Testis (tissue), 5 donors: ENCODE measurements at places on chromosomes 12 and 14. TPM values are rescaled to one million over a fixed set of nuclear protein-coding genes. Genes with fewer than 3 reads are reported as not detected.

DNA sequence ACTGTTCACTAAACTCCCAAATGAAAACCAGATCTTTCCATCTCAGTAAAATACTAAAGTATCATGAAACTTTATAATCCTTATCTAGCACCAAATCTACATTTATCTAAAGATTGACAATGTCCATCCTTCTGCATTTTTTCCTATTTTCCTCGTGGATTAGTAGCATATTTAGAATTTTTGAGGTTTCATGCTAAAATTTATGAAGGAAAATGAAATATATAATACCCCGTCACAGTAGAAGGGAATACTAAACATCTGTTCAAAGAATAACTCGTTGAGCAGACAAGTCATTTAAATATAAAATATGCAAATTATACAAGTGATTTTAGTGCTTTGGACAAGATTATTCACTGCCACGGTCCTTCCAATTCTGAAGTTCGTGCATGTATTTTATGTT lies 122.7 kb upstream of the SLCO1C1 start:
- no peak overlapping the region for H3K4me3 ChIP-seq
- H3K27ac ChIP-seq: no peak overlapping the region
- H3K27me3 ChIP-seq: no peaks in the 10 kb centered on the region
- no peak for DNase-seq
- H3K36me3 ChIP-seq: no peaks in the 10 kb centered on the region
- no peaks in the 10 kb centered on the region for H3K4me1 ChIP-seq

GRCh38 chr12:109881752-109882151 lies 1.4 kb upstream of the GLTP start:
- no peak for DNase-seq
- H3K4me1 ChIP-seq: peaks cover 4% of the 10 kb centered on the region
- H3K4me3 ChIP-seq: no peak overlapping the region
- no peak overlapping the region for H3K27ac ChIP-seq
- H3K27me3 ChIP-seq: no peaks in the 10 kb centered on the region

The FAM186B gene
- 68.6 TPM for total RNA-seq

The ATG2B gene
- total RNA-seq: 42.7 TPM

The MYO1A gene
- total RNA-seq: 5.9 TPM

DNA sequence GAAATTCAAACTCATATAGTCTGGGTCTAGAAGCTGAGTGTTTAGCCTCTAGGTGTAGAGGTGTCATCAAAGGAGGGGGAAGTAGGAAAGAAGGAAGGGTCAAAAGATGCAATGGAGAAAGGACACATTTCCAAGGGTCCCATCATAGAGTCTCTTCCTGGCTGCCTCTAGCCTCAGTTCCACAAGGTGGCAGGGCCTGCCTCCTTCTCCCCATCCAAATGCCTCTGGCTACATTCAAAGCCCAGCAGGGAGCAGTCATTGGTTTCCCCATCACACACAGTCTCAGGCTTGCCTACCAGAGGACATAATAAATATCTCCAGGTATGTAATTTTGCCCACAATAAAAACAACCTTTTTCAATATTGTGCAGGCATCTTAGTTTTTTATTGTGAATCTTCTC lies 2.1 kb upstream of the CCT2 start:
- H3K4me1 ChIP-seq: peaks cover 4% of the 10 kb centered on the region
- no peak overlapping the region for H3K4me3 ChIP-seq
- no peaks in the 10 kb centered on the region for H3K36me3 ChIP-seq
- no peaks in the 10 kb centered on the region for H3K27me3 ChIP-seq
- no peak for DNase-seq

GRCh38 chr14:34496007-34496678 lies 34.1 kb upstream of the SPTSSA start:
- no peaks in the 10 kb centered on the region for H3K36me3 ChIP-seq
- H3K4me3 ChIP-seq: no peak overlapping the region
- H3K27me3 ChIP-seq: no peaks in the 10 kb centered on the region
- peak; percentile 15 for DNase-seq
- H3K4me1 ChIP-seq: peaks cover 3% of the 10 kb centered on the region

GRCh38 chr14:103317976-103318580 lies 16.0 kb upstream of the EIF5 start:
- DNase-seq: no peak
- no peak overlapping the region for H3K27ac ChIP-seq
- no peaks in the 10 kb centered on the region for H3K27me3 ChIP-seq
- H3K4me1 ChIP-seq: peaks cover 17% of the 10 kb centered on the region
- H3K36me3 ChIP-seq: no peaks in the 10 kb centered on the region

The BDKRB2 gene
- total RNA-seq: 0.87 TPM

GRCh38 chr12:122891661-122892525 lies 4.0 kb downstream of the VPS37B start:
- DNase-seq: no peak
- H3K4me3 ChIP-seq: no peak overlapping the region
- no peaks in the 10 kb centered on the region for H3K27me3 ChIP-seq
- H3K27ac ChIP-seq: no peak overlapping the region

GRCh38 chr12:24066865-24067264 lies 117.4 kb upstream of the SOX5 start:
- no peaks in the 10 kb centered on the region for H3K27me3 ChIP-seq
- H3K27ac ChIP-seq: no peak overlapping the region
- no peak for DNase-seq

DNA sequence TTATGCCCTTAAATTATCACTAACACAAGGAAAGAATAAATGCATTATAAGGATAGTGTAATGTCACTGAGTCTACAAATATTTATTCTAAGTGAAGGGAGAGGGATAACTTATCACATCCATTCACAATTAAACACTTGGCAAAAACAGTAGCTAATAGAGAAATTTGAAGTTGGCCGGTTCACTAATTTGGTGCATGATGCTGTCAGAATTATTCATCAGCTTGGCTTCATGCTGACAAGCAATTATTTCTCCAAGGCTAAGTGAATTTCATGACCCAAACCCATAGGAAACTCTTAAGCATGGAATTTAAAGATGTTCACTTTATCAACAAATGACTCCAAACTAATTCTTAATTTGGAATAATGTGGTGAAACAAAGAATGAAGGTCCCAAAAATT lies 25.0 kb upstream of the NR1H4 start:
- no peaks in the 10 kb centered on the region for H3K4me1 ChIP-seq
- H3K4me3 ChIP-seq: no peak overlapping the region
- no peaks in the 10 kb centered on the region for H3K27me3 ChIP-seq
- no peak overlapping the region for H3K27ac ChIP-seq
- no peaks in the 10 kb centered on the region for H3K36me3 ChIP-seq

- H3K36me3 ChIP-seq: no peaks in the 10 kb centered on the region
- H3K4me1 ChIP-seq: no peaks in the 10 kb centered on the region
- DNase-seq: no peak
- no peak overlapping the region for H3K4me3 ChIP-seq
- no peaks in the 10 kb centered on the region for H3K27me3 ChIP-seq
- H3K27ac ChIP-seq: no peak overlapping the region
Measured at GRCh38 chr12:107400686-107401447, 284.7 kb upstream of the PWP1 start.

DNA sequence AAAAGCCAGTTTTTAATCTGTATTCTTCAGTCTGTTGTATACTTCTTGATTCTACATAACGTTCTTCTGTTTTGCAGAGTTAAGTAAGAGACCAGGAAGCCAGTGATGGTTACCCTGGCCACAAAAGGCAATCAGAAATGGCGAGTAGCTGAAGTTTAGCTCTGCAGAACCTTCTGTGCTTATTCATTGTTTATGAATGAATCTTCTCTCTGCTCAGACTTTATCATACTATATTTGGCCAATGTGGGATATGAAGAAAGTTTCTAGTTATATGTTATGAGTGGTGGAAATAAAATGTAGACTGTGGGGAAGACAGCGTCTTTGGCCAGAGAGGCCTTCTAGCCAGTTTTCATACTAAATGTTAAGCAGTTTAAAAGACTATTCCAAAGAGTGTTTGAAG lies 249.9 kb upstream of the RGS6 start:
- H3K27me3 ChIP-seq: no peaks in the 10 kb centered on the region
- no peak overlapping the region for H3K27ac ChIP-seq
- no peak overlapping the region for H3K4me3 ChIP-seq
- no peaks in the 10 kb centered on the region for H3K36me3 ChIP-seq
- DNase-seq: no peak
- no peaks in the 10 kb centered on the region for H3K4me1 ChIP-seq

DNA sequence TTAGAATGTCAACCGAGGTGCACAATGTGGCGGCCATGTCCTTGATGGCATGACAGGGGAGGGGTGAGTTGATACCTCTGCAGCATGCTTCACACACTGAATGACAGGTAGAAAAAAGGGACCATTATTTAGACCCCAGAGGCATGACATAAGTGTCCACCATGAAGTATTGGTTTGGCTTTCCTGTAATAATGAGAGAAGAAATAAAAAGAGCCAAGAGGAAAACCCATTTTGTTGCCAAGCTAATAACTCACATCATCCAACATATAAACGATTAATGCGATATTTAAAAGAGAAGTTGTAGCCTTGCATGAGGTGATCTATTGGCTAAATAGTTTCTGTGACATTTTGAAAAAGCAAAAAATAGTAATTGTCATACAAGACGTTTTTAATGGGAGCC lies 343.4 kb downstream of the LRIG3 start:
- H3K27ac ChIP-seq: no peak overlapping the region
- no peaks in the 10 kb centered on the region for H3K27me3 ChIP-seq
- no peak overlapping the region for H3K4me3 ChIP-seq
- no peaks in the 10 kb centered on the region for H3K36me3 ChIP-seq

The TCL1B gene
- total RNA-seq: 3.7 TPM

DNA sequence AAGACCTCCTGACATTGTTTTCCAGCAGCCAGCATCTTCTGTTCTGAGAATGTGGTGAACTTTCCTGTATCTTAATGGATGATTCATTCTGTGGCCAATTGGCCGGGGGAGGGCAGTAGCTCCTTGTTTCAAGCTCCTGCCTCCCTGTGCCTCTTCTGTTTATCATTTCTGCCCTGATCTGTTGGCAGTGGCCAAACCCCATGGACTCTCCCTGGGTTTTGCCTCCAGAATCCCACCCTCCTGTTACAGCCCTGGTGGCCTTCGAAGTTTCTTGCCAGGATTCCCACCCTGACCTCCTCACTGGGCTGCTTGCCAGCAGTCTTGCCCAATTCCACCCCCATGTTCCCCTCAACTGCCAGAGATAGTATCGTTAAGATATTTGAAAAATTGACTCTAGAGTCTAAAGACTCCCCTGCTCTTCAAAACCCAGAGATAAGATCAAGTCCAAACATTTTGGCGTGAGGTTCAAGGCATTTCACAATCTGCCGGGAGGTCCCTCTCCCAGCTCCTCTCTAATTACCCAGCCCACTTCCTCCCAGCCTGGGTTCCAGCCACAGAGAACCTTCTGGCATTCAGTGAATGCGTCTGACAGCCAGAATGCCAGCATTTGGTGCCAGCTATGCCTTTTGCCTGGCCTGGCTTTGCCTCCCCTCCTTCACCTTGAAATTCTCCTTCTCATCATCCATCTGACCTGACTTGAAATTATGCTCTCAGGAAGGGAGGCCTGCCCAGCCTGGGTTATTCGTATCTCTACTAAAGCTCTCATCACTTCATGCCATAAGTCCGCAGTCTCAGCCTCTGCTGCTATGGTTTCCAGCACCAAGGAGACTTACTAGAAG lies 37.7 kb upstream of the TXNRD1 start:
- no peaks in the 10 kb centered on the region for H3K27me3 ChIP-seq
- no peak overlapping the region for H3K27ac ChIP-seq
- H3K4me1 ChIP-seq: peaks cover 4% of the 10 kb centered on the region
- H3K36me3 ChIP-seq: no peaks in the 10 kb centered on the region
- no peak overlapping the region for H3K4me3 ChIP-seq

DNA sequence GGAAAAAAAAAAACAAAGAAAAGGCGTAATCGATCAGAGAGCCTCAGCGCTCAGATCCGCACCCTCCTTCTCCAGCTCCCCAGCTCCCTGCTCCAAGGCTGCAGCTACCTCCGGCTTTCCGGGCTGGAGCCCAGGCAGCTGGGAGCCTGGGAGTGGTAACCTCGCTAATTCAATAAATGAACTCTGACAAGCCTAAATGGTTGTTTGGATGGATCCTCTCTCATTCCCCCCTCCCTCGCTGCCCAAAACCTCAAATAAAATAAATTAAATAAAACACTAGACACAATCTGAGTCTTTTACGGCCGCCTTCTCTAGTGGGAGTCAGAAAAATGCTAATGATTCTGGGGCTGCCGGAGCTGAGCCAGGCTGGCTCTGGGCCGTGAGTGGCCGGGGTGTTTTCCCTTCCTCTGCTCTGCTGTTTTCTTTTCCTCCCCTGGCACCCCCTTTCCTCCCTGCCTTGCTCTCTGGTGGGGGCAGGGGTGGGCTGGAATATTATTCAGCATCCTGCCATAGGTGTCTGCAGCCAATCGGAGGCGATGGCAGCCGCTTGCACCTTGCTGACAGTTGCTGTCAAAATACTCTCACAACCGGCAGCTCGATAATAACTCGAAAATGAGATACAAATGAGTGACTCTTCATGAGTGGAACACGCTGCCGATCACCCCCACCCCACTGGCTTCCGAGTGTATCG lies 76.1 kb downstream of the RBM19 start:
- no peak overlapping the region for H3K27ac ChIP-seq
- no peaks in the 10 kb centered on the region for H3K36me3 ChIP-seq
- no peaks in the 10 kb centered on the region for H3K4me1 ChIP-seq
- H3K27me3 ChIP-seq: no peaks in the 10 kb centered on the region

The TAS2R50 gene
- 2.8 TPM for total RNA-seq

- no peaks in the 10 kb centered on the region for H3K36me3 ChIP-seq
- H3K4me3 ChIP-seq: no peak overlapping the region
- H3K27me3 ChIP-seq: no peaks in the 10 kb centered on the region
- H3K27ac ChIP-seq: no peak overlapping the region
- no peaks in the 10 kb centered on the region for H3K4me1 ChIP-seq
Measured at GRCh38 chr12:108629824-108630476, 3.7 kb downstream of the SELPLG start.

DNA sequence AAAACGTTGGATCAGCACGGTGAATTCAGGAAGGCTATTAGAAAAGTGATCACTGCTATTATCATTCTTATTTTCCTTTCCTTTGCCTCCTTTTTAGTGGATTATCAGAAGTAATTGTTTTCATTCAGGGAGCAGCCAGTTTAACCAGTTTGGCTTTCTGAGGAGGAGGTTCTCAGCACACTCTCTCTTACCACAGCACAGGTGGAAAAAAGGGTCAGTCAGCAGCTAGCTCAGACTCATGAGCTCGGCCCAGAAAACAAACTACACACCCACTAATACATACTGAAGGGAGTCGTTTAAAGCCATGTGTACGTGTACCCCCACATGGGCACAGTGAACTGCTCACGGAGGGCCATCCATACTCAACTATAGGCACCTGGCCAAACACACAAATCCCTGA lies 23.2 kb upstream of the MAGOHB start:
- H3K36me3 ChIP-seq: no peaks in the 10 kb centered on the region
- no peak for DNase-seq
- H3K4me1 ChIP-seq: no peaks in the 10 kb centered on the region
- no peak overlapping the region for H3K27ac ChIP-seq
- no peaks in the 10 kb centered on the region for H3K27me3 ChIP-seq

- DNase-seq: no peak
- H3K27ac ChIP-seq: no peak overlapping the region
- H3K4me3 ChIP-seq: no peak overlapping the region
Measured at GRCh38 chr12:4009979-4010704, 136.9 kb upstream of the PARP11 start.

The APOF gene
- not detected for total RNA-seq

The GALNT9 gene
- 1.1 TPM for total RNA-seq
